Naive thymus-derived CD8-positive, alpha-beta T cell (primary cell): ENCODE measurements at places on chromosomes 13 and 19. TPM values are rescaled to one million over a fixed set of nuclear protein-coding genes. Genes with fewer than 3 reads are reported as not detected.
A peak's percentile ranks its signal among the peaks of the same experiment; 100 is the strongest.

CEACAM6 gene
- not detected for total RNA-seq

ZNF430 gene
- 49.3 TPM for total RNA-seq

DNA sequence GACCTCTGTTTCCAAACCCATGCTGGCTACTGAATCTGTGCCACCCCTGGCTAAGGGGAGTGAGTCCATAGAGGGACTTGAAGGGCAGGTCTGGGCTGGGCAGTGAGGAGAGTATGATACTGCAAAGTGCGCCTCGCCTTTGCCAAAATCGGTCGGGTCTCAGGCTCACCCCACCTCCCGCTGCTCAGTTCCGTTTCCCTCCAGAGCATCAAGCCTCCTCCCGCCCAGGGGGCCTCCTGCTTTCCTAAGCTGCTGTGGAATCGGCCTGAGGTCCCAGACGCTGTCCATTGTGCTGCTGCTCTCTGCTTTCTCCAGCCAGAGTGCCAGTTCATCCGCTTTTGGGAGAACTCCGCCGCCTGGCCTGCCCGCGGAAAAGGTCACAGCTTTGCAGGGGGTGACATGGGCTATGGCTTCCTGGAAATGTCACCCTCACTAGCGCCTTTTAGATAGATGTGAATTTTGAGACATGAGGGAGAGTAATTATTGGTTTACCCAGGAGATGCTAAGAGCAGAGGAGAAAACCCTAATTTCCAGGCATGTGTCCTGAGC, 1418.4 kb downstream of the UQCRFS1 start:
- no peak for DNase-seq

DNA sequence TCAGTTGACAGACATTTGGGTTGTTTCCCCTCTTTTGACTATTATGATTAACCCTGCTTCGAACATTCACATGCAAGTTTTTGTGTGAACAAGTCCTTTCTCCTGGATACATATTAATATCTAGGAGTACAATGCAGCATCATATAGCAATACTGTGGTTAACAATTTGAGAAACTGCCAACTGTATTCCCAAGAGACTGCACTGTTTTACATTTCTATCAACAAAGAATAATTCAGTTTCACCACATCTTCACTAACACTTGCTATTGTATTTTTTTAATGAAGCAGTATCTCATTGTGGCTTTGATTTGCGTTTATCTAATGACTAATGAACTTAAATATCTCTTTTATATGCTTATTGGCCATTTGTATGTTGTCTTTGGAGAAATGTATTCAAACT, 184.6 kb upstream of the NBEA start:
- DNase-seq, result no peak

GRCh38 chr19:10230861-10231611, at the start of gene S1PR2:
S1PR2 (minus strand) TSS chr19:10231331; CDS start chr19:10224905, 6,426 bp downstream.
- DNase-seq, result peak; percentile 59

DNA sequence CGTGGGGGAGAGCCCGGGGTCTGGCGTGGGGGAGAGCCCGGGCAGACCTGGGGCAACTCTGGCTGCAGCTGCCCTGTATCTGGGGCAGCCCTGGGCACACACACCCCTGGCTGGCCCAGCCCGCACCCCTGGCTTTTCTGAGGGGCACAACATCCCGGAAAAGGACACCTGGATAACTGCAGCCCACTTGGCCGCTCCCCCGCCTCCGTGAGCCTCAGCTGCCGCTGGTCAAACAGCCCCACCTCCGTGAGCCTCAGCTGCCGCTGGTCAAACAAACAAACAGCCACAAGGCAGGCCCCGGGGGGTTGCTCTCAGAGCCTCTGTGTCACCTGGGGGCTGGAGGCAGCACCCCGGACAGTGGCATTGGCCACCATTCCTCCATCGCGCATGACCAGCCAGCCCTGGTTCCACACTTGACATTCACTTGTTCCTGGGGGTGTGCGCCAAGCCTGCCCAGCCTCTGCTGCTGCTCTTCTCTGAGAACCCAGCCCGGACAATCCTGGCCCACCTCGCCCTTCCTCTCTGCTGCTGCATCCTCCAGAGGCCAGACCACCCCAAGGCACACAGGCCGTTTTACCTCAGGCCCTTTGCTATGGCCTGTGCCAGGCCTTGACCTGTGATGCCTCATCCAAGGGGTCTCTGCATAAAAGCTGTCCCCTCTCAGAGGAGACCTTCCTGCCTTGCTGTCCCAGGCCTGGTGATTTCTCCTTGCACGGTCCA, 19.9 kb downstream of the CEBPG start:
- DNase-seq, result no peak

DNA sequence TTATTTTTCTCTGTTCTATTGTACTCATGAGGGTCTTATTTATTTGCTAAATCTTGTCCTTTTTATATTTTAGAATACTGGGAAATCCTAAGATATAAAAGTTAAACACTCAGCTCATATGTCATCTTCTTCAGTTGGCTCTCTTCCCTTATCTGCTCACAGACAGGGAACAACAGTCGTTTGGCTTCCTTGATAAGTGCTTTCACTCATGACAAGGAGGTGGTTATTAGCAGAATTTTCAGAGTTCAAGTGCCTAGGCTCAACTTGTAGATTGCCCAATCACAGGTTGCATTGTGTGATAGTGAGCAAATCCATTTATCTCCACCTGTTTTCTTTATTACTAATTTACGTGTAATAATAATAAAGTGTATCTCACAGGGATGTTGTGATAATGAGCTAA, 620.3 kb upstream of the PCDH20 start:
- DNase-seq, result no peak

- no peak for DNase-seq
Measured at GRCh38 chr13:73366241-73366640, 307.4 kb downstream of the KLF5 start.
